HTR-8/SVneo (cell line): ENCODE measurements at places on chromosomes 3 and 15.
A peak's percentile ranks its signal among the peaks of the same experiment; 100 is the strongest.

GRCh38 chr3:42036483-42036823 is 54.7 kb upstream of the TRAK1 start:
- peak; percentile 69 for DNase-seq

GRCh38 chr3:45966950-45967640 is 23.8 kb downstream of the CXCR6 start:
- DNase-seq: no peak

GRCh38 chr3:114899186-114899931 is 247.7 kb downstream of the ZBTB20 start:
- no peak for DNase-seq

DNA sequence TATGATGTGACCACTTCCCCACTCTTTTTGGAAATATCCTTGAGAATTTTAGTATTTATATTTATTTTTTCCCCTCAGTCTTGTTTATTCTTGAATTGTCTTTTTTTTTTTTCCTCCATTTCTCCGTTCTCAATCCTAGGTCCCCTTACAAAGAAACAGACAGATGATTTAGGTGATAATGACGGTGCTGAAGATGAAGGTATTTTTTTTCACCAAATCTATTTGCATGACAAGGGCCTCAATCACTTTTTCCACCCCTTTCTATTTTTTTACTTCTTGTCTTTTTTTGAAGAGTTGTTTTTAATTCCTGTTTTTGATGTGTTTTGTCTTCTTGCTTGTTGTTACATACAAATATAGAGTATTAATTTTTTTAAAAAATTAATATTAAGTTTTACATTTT is 402.6 kb downstream of the NLGN1 start:
- no peak for DNase-seq

GRCh38 chr15:60583194-60583593 is 104.3 kb upstream of the ICE2 start:
- no peak for DNase-seq

DNA sequence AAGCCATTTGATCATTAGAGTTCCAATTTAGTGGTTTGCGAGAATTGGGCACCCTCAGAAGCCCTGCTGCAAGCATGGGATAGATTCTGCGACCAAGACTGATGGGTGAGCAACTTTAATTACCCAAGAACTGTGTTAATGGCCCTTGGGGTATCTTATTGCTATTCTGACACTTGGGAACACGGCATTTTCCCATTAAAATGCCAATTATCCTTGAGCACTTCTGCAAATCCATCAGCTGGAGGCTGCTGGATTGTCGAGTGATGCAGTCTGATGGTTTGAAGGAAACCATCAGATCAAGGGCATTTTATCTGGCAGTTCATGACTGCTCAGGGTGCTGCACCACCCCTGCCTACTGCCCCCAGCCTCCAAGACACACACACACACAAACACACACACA is 183.6 kb upstream of the PROK2 start:
- DNase-seq: no peak

- no peak for DNase-seq
These were observed 17.1 kb downstream of the TPRA1 start for GRCh38 chr3:127573401-127573800.

DNA sequence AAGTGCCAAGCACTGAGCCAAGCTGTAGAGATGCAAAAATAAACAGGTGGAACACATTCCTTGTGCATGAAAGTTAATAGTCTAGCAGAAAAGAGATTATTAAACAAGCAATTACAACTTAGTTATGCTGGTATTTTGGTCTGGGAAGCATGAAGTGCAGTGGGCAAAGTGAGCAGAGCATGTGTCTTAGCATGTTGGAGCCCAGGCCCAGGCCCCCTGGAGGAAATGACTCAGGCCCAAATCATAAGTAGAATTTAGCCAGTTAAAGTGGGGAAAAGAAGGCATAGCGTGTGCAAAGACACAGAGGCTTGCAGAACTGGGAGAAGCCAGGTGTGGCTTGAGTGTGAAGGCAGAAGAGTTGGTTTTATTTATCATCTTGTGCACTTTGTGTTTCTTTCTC is 163.8 kb upstream of the ATP11B start:
- DNase-seq: no peak

DNA sequence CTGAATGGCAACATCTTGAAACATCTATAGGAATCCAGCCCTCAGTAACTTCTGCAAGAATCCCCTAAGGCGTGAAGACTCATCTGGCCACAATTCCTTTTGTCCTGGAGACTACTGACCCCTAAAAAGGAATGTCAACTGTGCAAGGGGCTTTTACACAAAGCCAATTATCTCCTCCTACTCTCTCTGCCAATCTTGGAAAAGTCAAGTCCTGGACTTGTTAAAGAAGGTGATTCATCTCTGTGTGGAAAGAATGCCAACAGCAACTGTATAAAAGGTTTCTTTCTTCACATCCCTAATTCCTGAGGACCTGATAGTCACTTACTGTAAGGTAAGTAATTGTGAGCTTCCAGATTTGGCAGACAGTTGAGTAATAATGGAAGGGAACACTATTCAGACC is 22.3 kb downstream of the THRB start:
- DNase-seq: peak; percentile 18

DNA sequence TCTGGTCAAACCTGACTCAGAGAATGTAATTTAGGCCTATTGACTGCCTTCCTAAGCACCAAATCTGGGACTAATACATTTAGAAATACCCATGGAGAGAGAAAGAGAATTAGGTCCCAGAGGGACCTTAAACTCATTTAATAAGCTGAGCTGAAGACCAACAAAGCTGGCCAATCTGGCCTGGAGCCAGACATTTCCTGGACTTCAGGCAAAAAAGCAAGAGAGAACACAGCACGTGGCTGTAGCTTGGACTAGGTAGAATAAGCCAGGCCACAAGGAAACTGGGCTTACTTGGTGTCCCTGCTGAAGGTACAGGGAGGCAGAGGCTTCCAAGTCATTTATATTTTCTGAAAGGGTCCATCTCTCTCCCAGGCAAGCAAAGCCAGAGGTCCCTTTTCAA is 88.1 kb downstream of the RTP4 start:
- DNase-seq: no peak

DNA sequence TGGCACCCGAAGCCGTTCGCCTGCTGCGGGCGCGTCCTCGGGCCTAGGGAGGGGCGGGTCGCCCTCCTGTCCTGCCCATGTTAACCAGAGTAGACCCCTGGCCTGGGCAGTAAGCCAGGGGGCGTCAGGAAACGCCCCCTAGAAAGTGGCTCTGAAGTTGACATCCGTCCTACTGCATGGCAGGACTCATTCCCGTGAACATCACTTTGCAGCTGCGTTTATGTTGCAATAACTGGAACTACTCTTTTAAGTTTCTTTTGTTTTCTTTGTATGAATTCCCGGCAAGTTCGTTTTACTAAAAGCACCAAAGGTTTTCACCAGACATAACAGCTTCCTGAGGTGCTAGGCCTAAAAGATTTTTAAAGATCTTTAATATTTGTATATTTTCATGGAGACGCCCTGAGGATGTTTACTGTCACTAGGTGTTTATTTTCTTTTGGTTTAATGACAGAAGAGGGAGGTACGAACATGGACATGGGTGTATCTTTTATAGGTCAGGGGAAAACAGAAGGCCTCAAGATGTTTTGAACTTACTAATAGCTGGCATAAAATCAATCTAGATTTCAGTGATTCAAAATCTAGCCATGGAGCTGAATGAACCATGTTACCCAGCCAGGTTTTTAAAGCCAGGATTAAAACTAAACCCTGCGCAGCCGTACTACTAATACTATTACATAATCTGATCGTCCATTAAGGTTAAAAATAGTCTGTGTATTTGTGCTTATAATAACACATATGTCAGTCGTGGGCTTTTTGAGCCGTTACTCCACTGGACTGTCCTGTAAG is 1.0 kb downstream of the C15orf61 start:
- no peak for DNase-seq
